ENCODE measurements at places on chromosomes 16 and 17.

DNA sequence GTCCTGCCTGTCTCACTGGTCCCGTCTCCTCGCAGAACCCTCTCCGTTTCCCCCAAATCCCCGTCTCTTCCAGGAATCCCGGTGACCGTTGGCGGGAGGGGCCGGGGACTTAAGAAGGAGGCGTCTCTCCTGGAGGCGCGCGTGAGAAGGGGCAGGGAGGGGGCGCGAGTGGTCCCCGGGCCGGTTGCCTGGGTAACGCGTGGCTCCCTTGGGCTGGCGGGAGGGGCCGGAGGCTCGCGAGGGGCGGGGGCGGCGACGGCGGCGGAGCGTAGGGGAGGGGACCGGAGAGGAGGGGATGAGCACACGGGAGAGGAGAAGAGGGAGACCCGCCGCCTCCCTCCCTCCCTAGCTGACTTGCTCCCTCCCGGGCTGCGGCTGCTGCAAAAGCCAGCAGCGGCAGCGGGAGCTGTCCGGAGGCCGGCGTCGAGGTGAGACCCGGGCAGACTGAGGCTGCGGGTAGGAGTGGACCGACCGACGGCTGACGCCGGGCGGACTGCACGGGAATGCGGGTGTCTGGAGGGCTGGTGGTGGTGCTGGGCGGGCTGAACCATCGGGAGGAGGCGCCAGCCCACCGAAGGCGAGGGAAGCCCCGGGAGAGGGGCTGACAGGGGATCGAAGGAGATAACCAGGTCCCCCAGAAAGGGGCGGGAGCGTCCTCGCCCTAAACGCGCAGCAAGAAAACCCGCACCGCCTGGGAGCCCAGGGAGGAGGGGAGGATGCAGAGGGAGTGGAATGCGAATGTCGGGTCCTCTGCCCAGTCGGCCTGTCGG is at the start of gene PRRT2:
Gene PRRT2 (plus strand): TSS at position 298 of the 770 bp plus-strand sequence. CDS start 862 bp downstream, outside the sequence.
- no peak for DNase-seq

DNA sequence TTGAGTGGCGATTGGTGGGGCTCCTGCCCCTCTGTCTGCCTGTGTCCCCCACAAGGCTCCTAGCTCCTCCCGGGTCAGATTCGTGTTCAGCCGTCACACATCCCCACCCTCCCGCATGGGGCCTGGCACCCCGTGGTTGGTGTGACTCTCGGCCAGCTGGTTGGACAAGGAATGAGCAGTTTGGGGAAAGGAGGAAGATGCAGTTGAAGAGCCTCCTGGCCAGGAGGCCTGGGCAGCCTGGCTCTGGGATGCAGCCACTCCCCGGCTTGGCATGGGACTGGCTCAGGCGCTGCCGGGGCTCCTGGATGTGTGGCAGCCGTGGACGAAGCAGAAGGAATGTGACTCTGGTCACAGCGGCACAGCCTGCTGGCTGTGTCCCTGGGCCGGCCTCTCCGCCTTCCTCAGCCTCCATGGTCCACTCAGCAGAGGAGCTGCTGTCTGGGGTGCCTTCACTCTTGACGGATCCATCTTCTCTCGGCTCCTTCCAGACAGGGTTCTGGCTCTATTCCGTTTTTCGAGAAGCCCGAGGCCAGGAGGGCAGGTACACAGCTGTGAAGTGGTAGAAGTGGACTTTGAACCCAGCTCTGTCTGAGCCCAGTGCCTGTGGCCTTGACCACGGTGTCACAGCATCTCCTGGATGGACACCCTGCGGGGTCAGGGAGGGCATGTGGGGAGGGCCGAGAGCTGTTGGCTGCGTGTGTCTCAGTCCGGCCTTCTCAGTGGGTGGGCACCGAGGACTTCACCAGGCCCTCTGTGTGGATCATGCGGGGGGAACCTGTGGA is 2.1 kb downstream of the TRAF7 start:
- no peak for DNase-seq

DNA sequence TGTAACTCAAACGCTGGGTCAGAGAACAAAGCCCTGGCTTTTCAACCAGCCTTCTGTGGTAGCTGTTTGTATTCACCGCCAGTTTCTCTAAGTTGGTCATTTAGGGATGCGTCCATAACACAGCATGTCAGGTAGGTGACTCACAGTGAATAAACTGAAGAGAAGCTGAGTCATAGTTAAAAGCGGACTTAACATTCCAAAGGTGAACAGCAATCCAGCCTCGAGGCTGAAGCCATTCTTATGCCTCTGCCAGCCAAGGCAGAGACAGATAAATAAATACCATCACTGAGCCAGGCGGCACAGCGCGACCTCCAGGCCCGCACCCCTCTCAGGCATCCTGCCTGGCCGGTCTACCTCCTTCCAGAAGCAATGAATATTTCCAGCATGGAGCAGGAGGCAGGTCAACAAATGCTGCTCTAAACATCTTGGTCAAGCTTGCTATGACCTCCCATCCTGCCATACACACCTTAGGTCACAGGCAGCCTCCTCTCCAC is 12.4 kb upstream of the CACNG4 start:
- DNase-seq, result no peak

DNA sequence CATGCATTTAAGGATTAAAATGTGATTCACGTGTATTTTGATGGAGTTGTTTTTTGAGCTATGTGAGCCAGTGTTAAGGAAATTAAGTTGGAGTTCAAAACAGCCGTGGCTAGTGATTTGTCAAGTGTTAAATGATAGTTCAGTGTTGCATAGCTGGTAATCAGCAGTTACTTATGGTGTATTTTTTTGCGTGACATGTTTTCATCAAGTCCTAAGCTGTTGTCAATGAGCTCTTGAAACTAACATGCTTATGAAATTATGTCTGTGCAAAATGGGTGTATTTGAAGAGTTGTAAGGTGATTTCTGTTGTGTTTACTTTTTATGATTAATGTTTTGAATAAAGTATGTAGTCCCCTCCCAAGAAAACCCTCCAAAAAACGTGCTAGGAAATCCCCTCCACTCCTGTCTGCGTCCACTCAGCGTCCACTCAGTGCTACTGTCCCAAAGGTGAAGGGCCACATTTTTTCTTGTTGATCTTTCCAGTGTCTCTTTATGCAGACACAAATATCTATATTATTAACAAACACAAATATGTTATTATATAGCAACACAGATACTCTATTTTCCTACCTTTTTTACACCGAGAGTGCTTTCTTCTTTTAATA is 30.0 kb downstream of the USP10 start:
- DNase-seq, result no peak

DNA sequence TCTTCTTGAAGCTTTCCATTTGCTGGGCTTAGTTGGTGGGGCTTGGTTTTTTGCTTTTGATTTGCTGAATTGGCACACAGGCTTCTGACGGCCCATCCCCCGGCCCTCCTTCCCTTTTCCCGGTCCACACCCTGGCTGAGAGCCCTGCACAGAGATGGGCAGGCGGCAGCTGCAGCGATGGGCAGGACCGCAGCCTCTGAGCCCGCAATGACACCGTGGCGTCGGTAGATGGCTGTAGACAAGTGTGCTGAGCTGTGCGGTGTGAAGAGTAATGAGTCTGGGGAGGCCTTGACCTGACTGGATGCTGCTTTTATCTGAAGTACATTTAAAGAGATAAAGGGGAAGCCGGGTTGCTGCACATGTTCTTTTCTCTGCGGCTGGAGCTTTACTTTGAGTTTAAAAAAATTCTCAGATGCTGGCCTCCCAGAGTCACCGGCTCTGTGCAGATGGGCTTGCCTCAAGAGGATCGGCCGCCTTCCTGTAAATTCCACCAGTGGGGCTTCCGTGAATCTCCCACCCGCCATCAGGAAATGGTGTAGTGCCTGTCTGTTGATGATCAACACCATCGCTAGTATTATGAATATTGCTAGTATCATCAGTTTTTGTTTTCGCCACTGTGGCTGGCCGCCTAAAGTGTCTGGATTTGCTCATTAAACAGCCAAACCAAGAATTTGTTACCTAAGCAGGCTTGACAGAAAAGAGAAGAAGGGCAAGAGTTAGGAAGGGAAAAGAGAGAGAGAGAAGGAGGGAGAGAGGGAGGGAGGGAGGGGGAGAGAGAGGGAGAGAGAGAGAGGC is 245.6 kb upstream of the RBFOX1 start:
- DNase-seq, result no peak
